Aorta (tissue), 5 donors: ENCODE measurements at places on chromosomes 13 and 19. TPM values are rescaled to one million over a fixed set of nuclear protein-coding genes. Genes with fewer than 3 reads are reported as not detected.

- DNase-seq, result no peak
Observed at GRCh38 chr19:4730740-4731171, 7.1 kb upstream of the DPP9 start.

DNA sequence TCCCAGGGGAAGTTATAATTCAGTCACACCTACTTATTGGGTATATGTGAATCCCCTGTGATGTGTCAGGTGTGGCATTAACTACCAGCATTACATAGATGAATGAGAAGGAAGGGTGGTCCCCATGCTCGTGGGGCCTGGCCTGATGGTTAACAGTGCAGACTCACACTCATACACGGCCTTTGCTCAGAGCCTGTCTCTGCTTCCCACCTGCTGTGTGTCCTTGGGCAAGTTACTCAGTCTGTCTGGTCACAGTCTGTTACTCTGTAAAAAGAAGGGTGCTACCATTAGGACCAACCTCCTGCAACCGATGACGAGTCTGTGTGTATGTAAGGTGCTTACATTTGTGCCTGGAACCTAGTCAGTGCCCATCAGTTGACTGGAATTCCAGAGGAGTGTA is 23.8 kb downstream of the SAFB start:
- DNase-seq, result no peak

GRCh38 chr19:35708391-35708790 is 4.0 kb downstream of the ZBTB32 start:
- no peak for DNase-seq

Gene KRTDAP
- total RNA-seq, result not detected

DNA sequence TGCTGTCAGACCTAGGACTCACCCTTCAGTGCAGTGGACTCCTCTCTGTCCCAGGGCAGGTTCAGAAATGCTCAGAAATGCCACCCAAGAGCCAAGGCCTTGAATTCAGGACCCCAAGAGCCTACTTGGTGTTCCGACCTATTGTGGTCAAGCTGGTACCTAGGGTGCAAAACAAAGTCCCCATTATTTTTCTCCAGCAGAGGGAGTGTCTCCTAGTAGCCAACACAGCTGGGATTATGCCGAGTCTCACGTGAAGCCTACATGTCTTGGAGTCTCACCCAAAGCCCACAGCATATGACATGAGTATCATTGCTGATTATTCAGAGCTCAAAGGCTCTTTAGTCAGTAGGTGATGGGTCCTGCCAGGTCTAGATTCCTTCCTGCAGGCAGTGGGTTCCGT is 671.1 kb upstream of the SPRY2 start:
- DNase-seq, result no peak

- DNase-seq, result no peak
Observed at GRCh38 chr13:113607056-113607888, 22.7 kb downstream of the TFDP1 start.

Gene CNN1
- total RNA-seq, result 406 TPM

Gene LATS2
- total RNA-seq, result 52.9 TPM

DNA sequence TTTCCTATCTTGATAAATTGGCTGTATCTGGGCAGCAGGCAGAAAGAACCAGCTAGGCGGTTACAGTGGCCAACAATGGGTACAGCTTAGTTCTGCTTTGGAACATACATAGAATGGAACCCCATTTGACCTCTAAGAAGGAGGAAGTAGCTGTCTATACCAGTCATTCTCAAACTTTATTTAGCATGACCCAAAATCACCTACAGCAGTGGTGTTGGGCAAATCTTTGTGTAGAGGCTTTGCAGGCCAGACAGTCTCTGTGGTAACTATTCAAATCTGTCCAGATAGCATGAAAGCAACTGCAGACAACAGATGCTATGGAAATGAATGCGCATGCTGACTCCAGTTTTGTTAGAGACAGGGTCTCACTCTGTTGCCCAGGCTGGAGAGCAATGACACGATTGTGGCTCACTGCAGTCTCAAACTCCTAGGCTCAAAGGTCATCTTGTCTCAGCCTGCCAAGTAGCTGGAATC is 12.0 kb upstream of the KCNC3 start:
- DNase-seq, result no peak

- no peak for DNase-seq
Observed at GRCh38 chr19:29478578-29479565, 46.9 kb upstream of the VSTM2B start.

DNA sequence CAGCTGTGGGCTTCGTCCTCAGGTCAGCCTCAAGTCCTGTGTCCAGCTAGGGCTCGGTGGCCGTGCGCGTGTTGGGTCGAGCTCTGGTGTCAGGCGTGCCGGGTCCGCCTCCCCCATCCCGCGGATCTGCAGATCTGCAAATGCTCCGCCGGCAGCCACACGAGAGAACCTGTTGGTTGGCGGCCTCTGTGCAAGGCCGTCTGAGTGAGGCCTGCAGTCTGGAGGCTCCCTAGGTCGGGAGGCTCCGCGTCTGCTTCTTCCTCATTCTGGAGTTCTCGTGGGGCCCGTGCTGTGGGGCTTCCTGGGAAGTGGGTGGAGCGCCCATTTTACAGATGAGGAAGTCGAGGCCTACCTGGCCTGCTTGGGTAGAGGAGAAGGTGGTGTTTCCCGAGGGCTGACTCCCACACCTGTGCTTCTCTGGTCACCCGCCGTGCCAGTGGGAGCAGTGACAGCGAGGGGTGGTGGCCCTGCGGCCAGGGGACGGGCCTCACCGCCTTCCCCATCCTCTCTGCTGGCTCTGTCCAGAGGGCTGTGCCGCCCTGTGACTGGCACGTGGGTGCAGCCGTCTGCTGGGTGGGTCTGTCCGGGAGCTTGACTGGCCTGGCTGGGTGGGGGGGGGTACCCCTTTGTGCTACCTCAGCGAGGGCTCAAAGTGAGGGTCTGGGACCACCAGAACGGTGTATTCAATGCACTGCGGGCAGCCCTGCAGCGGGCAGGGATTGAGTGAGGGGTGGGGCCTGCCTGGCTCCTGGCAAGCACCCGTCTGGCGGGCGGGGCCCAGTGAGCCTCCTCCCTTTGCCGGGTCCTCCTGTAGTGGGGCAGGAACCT is 3.3 kb downstream of the CSNK1G2 start:
- DNase-seq, result no peak

GRCh38 chr13:59099182-59099974 is 1064.3 kb downstream of the DIAPH3 start:
- no peak for DNase-seq

Gene ZFP28
- total RNA-seq, result 11.7 TPM

DNA sequence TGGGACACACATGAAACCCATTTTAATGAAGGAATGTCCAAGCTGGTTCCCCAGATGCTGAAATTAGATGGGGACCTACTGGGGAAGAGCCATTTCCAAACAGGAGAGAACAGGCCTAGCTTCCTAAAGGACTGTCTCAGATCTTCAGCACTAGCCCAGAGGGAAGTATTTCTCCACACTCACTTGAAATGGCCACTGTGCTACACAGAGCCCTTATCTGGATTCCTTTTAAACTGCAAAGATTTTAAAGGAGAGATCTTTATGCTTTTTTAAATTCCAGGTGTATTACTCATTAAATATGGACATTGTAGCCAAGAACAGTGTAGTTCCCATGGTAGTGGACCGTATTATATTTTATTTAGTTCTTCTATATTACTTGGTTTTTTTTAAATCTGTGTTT is 255.3 kb downstream of the SHISA2 start:
- no peak for DNase-seq
